ENCODE measurements at places on chromosomes 13 and 19. TPM values are rescaled to one million over a fixed set of nuclear protein-coding genes. Genes with fewer than 3 reads are reported as not detected.

The C19orf38 gene
- total RNA-seq: 0.38 TPM

The COL4A2 gene
- total RNA-seq: 493 TPM

The IGFL2 gene
- total RNA-seq: not detected

The MEIOSIN gene
- not detected for total RNA-seq

The FGF22 gene
- not detected for total RNA-seq

The RNF17 gene
- not detected for total RNA-seq

The PRKD2 gene
- 55.3 TPM for total RNA-seq

The ZNF850 gene
- total RNA-seq: 6.5 TPM

The ZNF431 gene
- total RNA-seq: 6.2 TPM

The RTBDN gene
- not detected for total RNA-seq

The ADM5 gene
- total RNA-seq: 0.98 TPM

The ZNF460 gene
- 77.1 TPM for total RNA-seq

The CLDN10 gene
- not detected for total RNA-seq

The POGLUT2 gene
- 14.7 TPM for total RNA-seq

The FFAR1 gene
- total RNA-seq: not detected

The ALOX5AP gene
- total RNA-seq: 0.38 TPM

The C1QTNF9 gene
- not detected for total RNA-seq

The SYCN gene
- total RNA-seq: not detected

The MAB21L1 gene
- 0.10 TPM for total RNA-seq

The NLRP11 gene
- total RNA-seq: under 0.01 TPM

The TMEM190 gene
- not detected for total RNA-seq

The OVOL3 gene
- not detected for total RNA-seq

The ANKRD27 gene
- total RNA-seq: 43.8 TPM

The ERICH4 gene
- total RNA-seq: not detected

The COQ8B gene
- 18.3 TPM for total RNA-seq

The FAAP24 gene
- total RNA-seq: 2.6 TPM

The KCTD4 gene
- total RNA-seq: not detected

The COMP gene
- not detected for total RNA-seq

The TMEM259 gene
- total RNA-seq: 118 TPM

The NTF4 gene
- not detected for total RNA-seq

The PRSS57 gene
- total RNA-seq: not detected

The TUBB4A gene
- not detected for total RNA-seq

The ZNF20 gene
- 3.0 TPM for total RNA-seq

The S1PR5 gene
- total RNA-seq: not detected

The NOVA2 gene
- 11.1 TPM for total RNA-seq

The ZNF14 gene
- total RNA-seq: 5.5 TPM

The TNNT1 gene
- not detected for total RNA-seq

The PTGIR gene
- 0.10 TPM for total RNA-seq

The ZIK1 gene
- 5.7 TPM for total RNA-seq

The BEST2 gene
- total RNA-seq: not detected

The HCST gene
- not detected for total RNA-seq

The KLK11 gene
- total RNA-seq: not detected

The F10 gene
- not detected for total RNA-seq

The FARP1 gene
- 25.1 TPM for total RNA-seq

The ZNF221 gene
- total RNA-seq: 5.9 TPM

The CEBPG gene
- 23.2 TPM for total RNA-seq

The ZNF700 gene
- total RNA-seq: 5.2 TPM
